ENCODE measurements at places on chromosomes 5 and 9.

DNA sequence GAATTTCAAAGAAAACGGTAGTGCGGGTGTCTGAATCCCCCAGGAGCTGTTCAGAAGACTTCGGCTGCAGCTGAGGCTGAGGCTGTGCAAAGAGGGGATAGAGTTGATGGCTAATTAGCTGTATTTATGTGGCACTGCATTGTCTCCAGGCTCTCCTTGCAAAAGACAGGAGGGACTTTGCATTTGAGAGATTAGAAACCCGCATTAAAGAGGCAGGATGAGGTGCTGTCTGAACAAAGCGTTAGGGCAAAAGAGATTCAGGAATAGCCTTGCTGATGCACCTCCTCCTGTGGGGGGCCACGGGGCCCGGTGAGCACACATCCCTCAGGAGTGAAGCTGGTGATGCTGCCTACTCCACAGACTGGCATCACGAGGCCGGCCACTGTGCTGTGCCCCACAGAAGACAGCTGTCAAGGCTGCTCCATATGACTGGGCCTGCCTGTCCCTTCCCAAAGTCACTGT lies 343.6 kb upstream of the DAP start:
- DNase-seq = no peak

DNA sequence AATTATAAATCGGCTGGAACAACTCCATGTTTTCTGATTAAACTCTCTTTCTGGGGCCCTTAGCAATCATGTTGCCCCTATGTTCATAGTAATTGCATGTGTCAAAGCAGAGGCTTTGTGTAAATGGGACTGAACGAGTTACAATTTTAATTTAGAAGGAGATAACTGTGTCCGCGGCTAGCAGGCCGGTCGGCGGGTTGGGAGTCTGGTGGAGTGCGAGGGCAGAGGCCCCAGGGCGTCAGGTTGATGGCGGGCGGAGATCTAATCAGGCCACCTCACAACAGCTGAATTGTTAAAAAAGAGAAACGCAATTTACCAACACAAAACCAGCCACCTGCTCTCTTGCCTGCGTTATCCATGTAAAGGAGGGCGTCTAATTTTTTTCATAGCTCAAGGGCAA lies 134.9 kb upstream of the LPCAT1 start:
- DNase-seq = no peak

GRCh38 chr9:17272536-17272935 lies 137.7 kb downstream of the CNTLN start:
- DNase-seq = no peak

- peak; percentile 48 for DNase-seq
These were observed 28.1 kb upstream of the PIK3R1 start for GRCh38 chr5:68187268-68188055.

DNA sequence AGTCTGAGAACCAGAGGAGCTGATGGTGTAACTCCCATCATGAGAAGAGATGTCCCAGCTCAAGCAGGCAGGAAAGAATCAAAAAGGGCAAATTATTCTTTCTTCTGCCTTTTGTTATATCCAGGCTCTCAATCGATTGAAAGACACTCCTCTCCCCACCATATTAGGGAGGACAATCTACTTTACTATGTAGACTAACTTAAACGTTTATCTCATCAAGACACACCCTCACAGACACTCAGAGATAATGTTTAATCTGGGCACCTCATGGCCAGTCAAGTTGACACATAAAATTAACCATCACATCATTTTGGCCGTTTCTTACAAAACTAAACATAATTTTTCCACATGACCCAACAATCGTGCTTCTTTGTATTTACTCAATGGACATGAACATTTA lies 534.3 kb upstream of the RORB start:
- DNase-seq = no peak

DNA sequence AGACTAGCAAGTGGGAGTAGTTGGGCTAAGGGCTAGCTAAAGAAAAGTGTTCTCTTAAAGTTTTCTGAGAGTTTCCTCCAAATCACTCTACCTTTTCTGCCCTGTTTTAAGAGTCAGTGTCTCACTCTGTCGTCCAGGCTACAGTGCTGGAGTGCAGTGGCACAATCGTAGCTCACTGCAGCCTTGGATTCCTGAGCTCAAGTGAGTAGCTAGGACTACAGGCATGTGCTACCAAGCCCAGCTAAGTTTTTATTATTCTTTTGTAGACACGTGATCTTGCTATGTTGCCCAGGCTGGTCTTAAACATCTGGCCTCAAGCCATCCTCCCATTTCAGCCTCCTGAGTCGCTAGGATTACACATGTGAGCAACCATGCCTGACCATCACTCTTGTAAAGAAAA lies 378.9 kb downstream of the CAAP1 start:
- DNase-seq = no peak

GRCh38 chr5:55668356-55668755 lies 43.8 kb downstream of the SLC38A9 start:
- peak; percentile 88 for DNase-seq

- DNase-seq = no peak
These were observed 282.9 kb upstream of the ANKRD55 start for GRCh38 chr5:56516035-56516434.

DNA sequence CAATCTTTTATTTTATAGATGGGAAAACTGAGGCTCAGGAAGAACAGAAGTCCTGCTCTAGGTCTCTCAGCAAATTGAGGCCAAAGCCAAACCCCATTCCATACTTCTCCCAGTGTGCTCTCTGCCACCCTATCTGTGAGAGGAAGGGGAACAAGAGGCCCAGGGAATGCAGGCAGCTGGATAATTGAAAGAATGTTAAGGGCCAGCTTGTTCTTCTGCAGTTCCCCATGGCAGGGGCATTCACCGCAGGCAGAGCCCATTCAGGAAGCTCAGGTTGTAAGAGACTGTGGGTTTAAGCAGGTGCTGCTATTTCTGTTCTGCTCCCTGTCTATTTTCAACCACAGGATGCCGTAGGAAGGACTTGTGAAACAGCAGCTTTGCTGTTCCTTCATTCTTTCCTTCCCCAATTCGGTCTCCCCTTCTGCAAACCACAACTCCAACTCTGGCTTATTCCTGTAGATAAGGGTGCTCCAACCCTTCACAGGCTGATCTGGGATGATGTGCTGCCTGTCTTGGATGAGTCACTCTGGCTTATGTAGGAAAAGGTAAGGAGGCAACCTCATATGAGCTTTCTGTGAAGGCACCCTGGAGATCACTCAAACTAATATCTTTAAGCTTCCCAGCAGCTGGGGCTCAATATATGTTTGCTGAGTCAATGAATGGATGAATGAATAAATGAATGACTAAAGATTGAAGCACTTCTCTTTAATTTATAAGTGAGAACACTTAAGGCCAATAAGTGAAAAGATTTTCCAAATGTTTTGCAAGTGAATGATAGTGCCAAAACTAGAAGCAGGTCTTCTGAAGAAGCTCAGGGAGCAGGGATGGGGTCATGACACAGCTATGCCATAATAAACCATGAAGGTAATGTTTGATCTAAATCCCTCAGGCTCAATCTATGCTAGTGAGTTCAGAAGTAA lies 377.6 kb downstream of the BRINP1 start:
- no peak for DNase-seq

GRCh38 chr5:175246242-175246888 lies 197.6 kb downstream of the DRD1 start:
- DNase-seq = peak; percentile 56

- no peak for DNase-seq
These were observed 79.4 kb downstream of the PHF2 start for GRCh38 chr9:93655621-93656425.

DNA sequence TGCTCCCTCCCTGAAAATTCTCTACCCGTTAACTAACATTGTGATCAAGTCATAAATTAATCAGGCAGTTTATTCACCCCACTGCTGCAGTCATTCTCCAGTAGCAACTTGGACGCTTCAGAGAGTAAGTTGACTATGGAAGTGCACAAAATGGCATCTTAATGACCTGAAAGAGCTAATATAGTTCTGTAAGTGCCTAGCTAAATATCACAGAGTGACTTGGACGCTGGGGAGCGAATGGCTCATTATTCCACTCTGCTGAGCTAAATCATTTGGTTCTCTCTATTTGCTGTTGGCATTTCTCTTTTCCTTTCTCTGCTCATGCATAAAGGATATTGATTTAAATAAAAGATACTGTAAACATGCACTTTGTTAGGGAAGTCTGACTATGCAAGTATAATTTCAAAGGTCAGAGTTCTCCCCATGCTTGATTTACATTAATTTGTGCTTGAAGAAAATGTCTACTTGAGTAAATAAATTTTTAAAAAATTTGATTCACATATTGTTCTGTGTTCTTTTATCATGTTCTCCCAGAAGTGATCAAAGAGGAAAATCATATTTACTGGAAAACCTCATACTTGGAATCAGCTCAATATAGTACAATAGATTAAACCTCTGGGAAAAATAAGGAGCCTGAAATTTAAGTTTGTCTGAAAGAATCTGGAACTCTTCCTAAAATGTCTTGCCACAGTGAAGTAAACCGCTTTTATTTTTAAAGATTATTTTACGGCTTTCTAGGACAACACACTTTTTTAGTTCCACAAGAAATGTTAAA lies 169.5 kb upstream of the HAPLN1 start:
- no peak for DNase-seq

- no peak for DNase-seq
These were observed 35.5 kb downstream of the CAMK4 start for GRCh38 chr5:111259636-111260035.

DNA sequence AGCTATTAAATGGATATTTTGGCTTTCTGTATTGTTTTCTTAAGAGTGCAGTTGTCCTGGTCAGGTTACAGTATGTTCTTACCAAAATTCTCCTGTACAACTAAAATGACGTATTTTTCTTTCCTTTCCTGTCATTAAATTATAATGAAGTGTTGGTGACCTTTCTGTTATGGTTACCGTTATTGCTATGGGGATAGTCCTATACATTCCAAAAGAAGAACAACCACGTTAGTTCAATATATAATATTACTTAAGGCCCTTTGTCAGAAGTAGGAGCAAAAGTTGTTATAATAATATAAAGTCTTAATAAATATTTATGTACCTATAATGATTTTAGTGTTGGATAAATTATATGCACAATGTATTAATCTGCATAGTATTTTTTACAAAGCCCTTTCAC lies 82.4 kb upstream of the NREP start:
- DNase-seq = no peak

GRCh38 chr9:128656416-128657343 lies at the start of gene DYNC2I2:
Gene DYNC2I2 (minus strand): TSS chr9:128656847. CDS start chr9:128656726, 121 bp downstream.
- DNase-seq = peak; percentile 95

- no peak for DNase-seq
These were observed 15.0 kb downstream of the ABHD17B start for GRCh38 chr9:71895955-71896354.

- DNase-seq = peak; percentile 14
These were observed 53.9 kb upstream of the PTCH1 start for GRCh38 chr9:95570646-95571045.

DNA sequence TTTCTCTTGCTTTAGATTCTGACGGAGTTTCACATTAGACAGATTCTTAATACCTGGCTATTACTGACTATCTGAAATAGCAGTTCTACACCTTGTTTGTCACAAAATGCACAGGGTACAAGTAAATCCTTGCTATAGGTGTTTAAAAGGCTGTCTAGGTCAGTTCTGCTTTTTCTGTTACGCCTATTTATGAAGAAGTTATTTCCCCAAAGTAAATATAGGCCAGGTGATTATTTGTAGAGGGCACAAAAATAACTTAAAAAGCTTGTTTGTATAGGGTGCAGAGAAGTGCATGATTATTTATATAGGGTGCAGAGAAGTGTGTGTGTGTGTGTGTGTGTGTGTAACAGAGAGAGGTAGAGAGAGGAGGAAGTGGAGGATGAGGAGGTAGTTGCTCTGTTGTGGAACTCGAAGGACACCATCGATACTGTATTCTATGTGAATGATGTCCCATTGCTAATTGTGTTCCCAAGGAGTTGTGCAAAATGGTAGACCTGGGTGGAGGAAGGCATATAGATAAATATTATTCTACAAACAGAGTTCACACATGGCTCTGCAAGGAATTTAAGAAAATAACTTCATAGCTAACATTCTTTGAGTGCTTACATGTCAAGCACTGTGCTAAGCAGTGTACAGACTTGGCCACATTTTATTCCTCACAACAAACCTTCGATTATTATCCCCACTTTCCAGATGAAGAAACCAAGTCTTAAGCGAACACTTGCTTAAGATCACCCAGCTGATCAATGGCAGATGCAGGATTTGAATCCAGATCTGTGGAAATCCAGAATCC lies 96.3 kb upstream of the EQTN start:
- DNase-seq = peak; percentile 8

GRCh38 chr9:130111786-130112537 lies 58.3 kb downstream of the GPR107 start:
- DNase-seq = no peak

GRCh38 chr5:31758803-31759425 lies 120.0 kb downstream of the PDZD2 start:
- no peak for DNase-seq

GRCh38 chr9:15433661-15434060 lies 11.0 kb downstream of the SNAPC3 start:
- DNase-seq = no peak

DNA sequence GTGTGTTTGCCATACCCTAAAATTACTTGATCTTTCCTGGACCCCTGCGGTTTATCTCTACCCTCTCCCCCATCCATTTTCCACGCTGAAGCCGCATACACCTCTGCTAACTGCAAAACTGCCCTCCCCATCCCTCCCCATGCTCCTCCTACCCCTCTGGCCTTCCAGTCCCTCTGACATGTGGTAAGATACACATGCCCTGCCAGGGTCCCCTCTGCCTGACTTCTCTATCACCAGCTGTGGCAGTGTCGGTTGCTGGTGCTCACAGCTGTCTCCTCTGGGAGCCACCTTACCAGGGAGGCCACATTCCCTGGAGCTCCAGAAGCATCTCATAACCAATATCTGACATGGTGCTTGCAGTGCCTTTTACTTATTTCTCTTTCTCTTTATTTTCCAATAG lies 58.9 kb upstream of the COL15A1 start:
- no peak for DNase-seq

GRCh38 chr5:88693071-88693932 lies 189.7 kb downstream of the MEF2C start:
- DNase-seq = no peak

- no peak for DNase-seq
These were observed 10.3 kb downstream of the WWC1 start for GRCh38 chr5:168301593-168302390.

DNA sequence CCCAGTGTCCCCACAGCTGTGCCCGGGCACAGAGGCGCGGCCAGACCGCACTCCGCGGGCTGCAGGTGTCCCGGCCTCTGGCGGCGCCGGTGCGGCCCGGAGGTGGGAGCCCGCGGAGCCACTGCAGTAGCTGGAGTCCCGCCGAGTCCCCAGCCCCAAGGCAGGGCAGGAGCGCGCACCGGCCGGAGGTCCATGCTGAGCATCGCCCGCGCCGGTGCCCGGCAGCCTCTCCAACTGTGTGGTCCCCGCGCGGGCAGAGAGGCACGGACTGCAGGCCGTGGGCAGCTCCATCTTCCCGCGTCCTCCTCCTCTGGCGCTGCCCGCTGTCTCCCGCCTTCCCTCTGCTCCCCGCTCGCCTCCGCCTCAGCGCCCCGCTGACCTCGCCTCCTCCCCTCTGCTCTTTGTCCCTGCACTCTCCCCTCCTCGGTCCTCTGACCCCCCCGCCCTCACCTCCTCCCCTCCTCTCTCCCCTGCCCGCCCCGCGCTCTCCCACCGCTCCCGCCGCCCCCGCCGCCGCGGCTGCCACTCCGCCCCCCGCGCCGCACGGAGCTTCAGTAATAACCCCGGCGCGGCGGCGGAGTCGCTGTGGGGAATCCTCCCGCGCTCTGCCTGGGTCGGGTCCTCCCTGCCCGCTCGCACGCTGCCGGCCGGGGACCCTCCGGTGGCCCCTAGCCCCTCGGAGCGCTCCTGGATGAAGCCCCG lies at the start of gene ADAMTS16:
TSS of gene ADAMTS16 (plus strand) at position 554 of the 702 bp plus-strand sequence. CDS start at position 692, 138 bp downstream.
- DNase-seq = no peak

- DNase-seq = no peak
These were observed 234.4 kb downstream of the ARHGAP26 start for GRCh38 chr5:143004361-143005145.
